Lung microvascular endothelial cell (primary cell): ENCODE measurements at places on chromosomes 3 and 15.

DNA sequence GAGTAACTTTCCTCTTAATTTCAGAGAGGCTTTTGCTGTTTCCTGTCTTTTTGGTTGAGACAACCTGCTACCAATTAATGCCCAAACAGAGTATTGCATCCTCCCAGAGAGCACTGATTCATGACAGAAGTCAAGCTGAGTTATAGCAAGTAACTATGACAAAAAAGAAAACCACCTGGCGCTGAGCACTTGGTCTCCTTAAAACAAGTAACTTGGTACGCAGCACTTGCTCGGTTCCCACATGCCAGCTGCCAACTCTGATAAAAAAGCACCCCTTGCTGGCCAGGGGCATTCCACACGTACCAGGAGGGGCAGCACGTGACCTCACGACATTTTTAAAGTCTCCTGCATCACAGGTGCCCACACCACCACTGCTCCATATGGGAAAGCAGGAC lies 13.5 kb upstream of the MYO5C start:
- DNase-seq, result no peak

GRCh38 chr3:180934638-180935037 lies 22.2 kb downstream of the FXR1 start:
- no peak for DNase-seq

GRCh38 chr3:194312743-194313281 lies 38.3 kb downstream of the CPN2 start:
- DNase-seq, result peak; percentile 16

GRCh38 chr15:34314491-34315490 lies 22.8 kb downstream of the SLC12A6 start:
- DNase-seq, result no peak

GRCh38 chr3:149415484-149415883 lies 38.0 kb upstream of the TM4SF1 start:
- DNase-seq, result no peak

GRCh38 chr3:72331076-72331475 lies 517.2 kb downstream of the SHQ1 start:
- no peak for DNase-seq

GRCh38 chr3:128242818-128243601 lies 89.7 kb downstream of the EEFSEC start:
- DNase-seq, result peak; percentile 78

GRCh38 chr15:74616366-74616939 lies 817 bp downstream of the CLK3 start:
- peak; percentile 71 for DNase-seq

DNA sequence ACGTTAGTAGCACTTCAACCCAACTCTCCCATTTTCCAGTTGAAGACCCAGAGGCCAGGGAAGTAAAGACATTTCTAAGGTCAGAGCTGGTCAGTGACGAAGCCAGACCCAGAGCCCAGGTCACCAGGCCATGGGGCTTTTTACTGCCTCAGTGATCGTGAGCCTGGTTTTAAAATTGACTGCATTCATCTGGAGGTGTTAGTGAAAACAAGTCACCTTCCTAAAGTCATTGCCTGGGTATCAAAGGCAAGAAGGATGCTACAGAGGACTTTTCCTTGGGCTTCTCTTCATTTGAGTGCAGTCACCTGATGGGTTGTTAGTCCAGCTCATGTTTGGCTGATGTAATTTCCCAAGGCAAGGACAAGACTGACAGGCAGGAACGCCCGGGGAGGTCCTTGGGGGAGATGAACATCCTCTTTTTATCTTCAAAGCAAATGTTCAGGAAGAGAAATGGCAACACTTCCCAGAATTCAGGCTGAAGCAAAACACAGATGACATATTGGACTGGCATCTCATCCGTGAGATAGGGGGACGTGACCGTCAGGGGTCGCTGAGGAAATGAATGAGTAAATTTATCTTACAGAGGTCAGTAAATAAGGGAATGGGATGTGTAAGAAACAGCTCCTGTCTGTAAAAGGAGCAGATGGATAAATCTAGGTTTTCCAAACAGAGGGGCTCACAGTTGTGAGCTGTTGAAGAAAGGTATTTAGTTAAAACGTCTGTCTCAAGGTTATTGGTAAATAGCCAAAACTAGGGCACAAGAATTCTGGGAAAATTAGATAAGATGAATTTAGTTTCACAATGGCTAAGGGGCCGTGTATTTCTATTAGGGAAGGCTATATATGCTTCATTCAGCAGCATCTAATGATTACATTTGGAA lies 201.2 kb downstream of the OPA1 start:
- peak; percentile 72 for DNase-seq

GRCh38 chr3:98331329-98331728 lies 22.3 kb upstream of the OR5K4 start:
- no peak for DNase-seq

- no peak for DNase-seq
These were observed 403.9 kb downstream of the IL5RA start for GRCh38 chr3:2706144-2706835.

GRCh38 chr15:84773716-84774115 lies 25.3 kb downstream of the ZNF592 start:
- no peak for DNase-seq

- DNase-seq, result peak; percentile 84
These were observed 684 bp upstream of the RPS27L start for GRCh38 chr15:63157891-63158431.
